ENCODE measurements at places on chromosomes 4 and X.

DNA sequence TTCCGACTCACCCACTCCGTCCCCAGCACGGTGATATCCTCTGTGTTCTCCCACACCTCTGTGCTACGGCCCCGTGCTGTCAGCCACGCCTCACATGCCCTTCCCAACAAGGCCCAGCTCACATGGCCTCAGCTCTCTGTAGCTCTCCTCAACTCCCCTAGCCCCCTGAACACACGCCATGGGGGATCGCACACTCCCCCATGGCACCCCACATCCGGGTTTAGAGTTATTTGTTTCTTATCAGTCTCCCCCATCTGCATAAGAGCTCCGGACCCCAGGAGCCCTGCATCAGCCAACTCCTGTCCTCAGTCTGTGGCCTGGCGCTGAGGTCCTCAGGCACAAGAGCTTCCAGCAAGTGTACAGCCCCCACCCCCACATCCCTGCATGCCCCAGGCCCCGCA, 7.0 kb downstream of the C4orf50 start:
- no peaks in the 10 kb centered on the region for H3K36me3 ChIP-seq
- H3K4me1 ChIP-seq = no peaks in the 10 kb centered on the region
- DNase-seq = no peak
- H3K27me3 ChIP-seq = peaks cover 51% of the 10 kb centered on the region

DNA sequence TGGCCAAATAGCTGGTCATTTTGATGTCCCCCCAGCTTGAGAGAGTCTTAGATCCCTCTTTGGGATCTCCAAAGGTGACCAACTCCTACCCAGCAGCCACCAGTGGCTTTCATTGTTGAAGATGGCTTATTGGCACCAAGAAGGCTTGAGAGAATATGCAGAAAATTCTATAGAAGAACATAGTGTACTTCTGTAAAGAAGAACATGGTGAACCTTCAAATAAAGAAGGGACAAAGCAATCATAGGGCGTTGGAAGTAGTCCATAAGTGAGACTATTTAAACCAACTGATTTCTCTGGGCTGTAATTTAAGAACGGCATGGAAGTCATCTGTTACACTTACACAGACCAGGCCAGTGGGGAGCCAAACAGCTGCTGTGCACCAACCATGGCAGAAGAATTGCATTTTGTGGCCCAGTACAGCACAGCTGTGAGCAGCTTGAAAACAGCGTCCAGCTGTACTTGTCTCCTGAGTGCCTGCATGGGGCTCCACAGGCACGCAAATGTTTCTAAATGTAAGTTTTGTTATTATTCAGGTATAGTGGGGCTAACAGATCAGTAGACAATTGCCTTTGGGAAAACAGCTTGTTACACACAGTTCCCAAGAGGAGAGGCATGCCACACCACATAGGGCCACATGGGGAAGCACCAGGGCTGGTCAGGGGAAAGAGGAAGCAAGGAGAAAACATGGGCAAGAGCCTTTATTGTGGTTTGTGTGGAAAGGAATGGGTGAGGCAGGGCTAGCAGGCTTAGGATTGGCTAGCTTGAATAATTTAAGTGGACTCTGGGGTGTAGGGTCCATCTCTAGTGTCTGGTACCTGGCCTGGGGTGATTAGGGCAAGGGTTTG, 125.0 kb downstream of the ARHGAP6 start:
- H3K27me3 ChIP-seq = no peaks in the 10 kb centered on the region

GRCh38 chr4:54513204-54513603, 144.6 kb upstream of the KIT start:
- no peaks in the 10 kb centered on the region for H3K36me3 ChIP-seq
- H3K4me1 ChIP-seq = peaks cover 8% of the 10 kb centered on the region
- no peak for DNase-seq
- no peak overlapping the region for H3K4me3 ChIP-seq

DNA sequence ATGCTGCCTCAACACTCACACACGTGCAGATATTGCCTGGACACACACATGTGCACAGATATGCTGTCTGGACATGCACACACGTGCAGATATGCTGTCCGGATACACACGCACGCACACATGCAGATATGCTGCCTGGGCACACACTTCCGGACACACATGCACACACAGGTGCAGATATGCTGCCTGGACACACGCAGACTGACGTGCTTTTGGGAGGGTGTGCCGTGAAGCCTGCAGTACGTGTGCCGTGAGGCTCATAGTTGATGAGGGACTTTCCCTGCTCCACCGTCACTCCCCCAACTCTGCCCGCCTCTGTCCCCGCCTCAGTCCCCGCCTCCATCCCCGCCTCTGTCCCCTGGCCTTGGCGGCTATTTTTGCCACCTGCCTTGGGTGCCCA, 14.7 kb downstream of the FGFRL1 start:
- peaks cover 8% of the 10 kb centered on the region for H3K36me3 ChIP-seq
- DNase-seq = no peak
- H3K4me1 ChIP-seq = peaks cover 2% of the 10 kb centered on the region
- no peak overlapping the region for H3K27ac ChIP-seq

DNA sequence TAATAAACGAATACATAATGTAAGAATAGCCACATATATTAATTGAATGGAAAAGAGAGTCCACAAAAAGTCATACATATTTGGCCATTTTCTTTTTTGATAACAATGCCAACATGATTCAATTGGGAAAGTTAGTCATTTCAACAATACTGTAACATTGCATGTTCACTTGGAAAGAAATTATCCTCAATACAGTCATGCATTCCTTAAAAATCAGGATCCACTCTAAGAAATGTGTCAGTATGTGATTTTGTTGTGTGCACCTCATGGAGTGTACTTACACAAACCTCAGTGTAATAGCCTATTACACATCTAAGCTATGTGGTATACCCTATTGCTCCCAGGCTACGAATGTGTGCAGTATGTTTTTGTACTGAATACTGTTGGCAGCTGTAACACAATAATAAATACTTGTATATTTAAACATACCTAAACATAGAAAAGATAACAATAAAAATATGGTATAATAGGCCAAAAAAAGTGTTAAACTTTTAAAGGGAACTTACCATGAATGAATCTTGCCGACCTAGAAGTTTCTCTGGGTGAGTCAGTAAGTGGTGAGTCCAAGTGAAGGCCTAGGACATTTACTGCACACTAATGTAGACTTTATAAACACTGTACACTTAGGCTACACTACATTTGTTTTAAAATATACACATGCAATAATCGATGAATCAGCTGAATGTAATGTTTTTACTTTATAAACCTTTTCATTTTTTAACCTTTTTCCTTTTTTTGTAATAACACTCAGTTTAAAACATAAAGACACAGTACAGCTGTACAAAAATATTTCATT, 806.8 kb downstream of the PCDH18 start:
- no peaks in the 10 kb centered on the region for H3K27me3 ChIP-seq
- no peaks in the 10 kb centered on the region for H3K4me1 ChIP-seq
- no peak overlapping the region for H3K27ac ChIP-seq
- no peak for DNase-seq

- no peak for DNase-seq
- peaks cover 61% of the 10 kb centered on the region for H3K27me3 ChIP-seq
- no peaks in the 10 kb centered on the region for H3K36me3 ChIP-seq
- H3K27ac ChIP-seq = no peak overlapping the region
Observed at GRCh38 chr4:55553441-55554201, 6.9 kb upstream of the CLOCK start.

GRCh38 chr4:136925203-136925602, 607.1 kb downstream of the PCDH18 start:
- no peaks in the 10 kb centered on the region for H3K36me3 ChIP-seq
- H3K27ac ChIP-seq = no peak overlapping the region
- peaks cover 3% of the 10 kb centered on the region for H3K4me1 ChIP-seq
- H3K27me3 ChIP-seq = no peaks in the 10 kb centered on the region
- DNase-seq = no peak

- DNase-seq = no peak
- H3K36me3 ChIP-seq = peaks cover 2% of the 10 kb centered on the region
- H3K4me3 ChIP-seq = peak overlapping the region; percentile 94
- no peaks in the 10 kb centered on the region for H3K27me3 ChIP-seq
- H3K4me1 ChIP-seq = peaks cover 26% of the 10 kb centered on the region
- peak overlapping the region; percentile 5 for H3K27ac ChIP-seq
Observed at GRCh38 chrX:135345107-135345589, 35.9 kb downstream of the ETDC start.

DNA sequence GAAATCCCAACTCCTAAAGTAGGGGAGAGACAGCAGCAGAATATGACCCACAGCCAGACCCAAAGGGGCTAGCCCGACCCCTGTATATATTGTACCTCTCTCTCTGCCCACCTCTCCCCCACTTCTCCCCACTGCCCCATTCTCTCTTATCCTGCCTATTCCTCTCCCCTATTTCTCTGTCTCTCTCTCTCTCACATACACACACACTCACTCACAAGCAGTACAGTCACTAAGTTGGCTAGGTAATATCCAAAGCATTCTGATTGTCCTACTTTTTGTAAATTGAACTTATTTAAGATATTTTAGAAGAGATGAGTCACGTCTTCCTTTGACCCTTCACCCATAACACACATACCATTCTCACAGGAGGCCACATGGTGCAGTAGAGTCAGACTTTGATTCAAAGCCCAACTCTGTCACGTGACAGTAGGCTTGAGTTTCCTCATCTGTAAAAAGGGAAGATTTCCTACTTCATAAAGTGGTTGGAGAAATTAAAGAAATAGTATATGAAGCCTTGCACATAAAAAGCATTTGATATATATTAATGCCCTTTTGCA, 29.5 kb downstream of the SRPX2 start:
- no peaks in the 10 kb centered on the region for H3K36me3 ChIP-seq
- no peaks in the 10 kb centered on the region for H3K27me3 ChIP-seq
- no peak overlapping the region for H3K27ac ChIP-seq
- H3K4me1 ChIP-seq = peaks cover under 1% of the 10 kb centered on the region

GRCh38 chrX:11458170-11458569, 165.0 kb downstream of the AMELX start:
- no peaks in the 10 kb centered on the region for H3K4me1 ChIP-seq
- no peak for DNase-seq
- no peaks in the 10 kb centered on the region for H3K36me3 ChIP-seq
- H3K4me3 ChIP-seq = no peak overlapping the region

- H3K4me3 ChIP-seq = no peak overlapping the region
- no peaks in the 10 kb centered on the region for H3K27me3 ChIP-seq
- DNase-seq = no peak
- H3K4me1 ChIP-seq = peaks cover 21% of the 10 kb centered on the region
- H3K36me3 ChIP-seq = no peaks in the 10 kb centered on the region
Observed at GRCh38 chr4:14022456-14022855, 394.9 kb upstream of the BOD1L1 start.

- no peak for DNase-seq
- no peaks in the 10 kb centered on the region for H3K36me3 ChIP-seq
- H3K4me1 ChIP-seq = no peaks in the 10 kb centered on the region
- no peak overlapping the region for H3K27ac ChIP-seq
Observed at GRCh38 chrX:43333543-43333942, 322.6 kb upstream of the MAOA start.
